ENCODE measurements at places on chromosomes 5 and 9.
A peak's percentile ranks its signal among the peaks of the same experiment; 100 is the strongest.

GRCh38 chr9:34689116-34689470 is 2.0 kb downstream of the CCL19 start:
- DNase-seq: no peak

DNA sequence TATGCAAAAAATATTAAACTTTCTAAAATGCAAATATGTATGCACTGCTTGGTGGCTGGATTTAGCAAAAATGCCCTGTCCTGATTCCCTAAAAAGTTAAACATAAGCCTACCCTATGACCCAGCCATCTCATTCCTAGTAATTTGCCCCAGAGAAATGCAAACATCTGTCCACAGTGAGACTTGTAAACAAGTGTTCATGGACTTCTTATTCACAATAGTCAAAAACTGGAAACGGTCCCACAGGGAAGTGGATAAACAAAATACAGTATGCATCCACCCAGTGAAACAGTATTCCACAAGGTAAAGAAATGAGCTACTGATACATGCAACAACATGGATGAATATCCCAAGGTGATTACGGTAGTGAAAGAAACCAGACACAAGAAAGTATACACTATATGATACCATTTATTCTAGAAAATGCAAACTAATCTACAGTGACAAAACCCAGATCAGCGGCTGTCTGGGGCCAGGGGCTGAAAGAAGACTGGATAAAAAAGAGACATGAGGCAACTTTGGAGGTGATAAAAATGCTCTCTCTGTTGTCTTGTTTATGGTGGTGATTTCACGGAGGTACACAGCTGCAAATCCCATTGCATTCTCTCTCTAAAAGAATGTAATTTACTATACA is 277.3 kb downstream of the GLIS3 start:
- no peak for DNase-seq

GRCh38 chr5:52177193-52177592 is 610.5 kb upstream of the ITGA1 start:
- DNase-seq: no peak

GRCh38 chr5:143676802-143677201 is 135.2 kb upstream of the HMHB1 start:
- no peak for DNase-seq

DNA sequence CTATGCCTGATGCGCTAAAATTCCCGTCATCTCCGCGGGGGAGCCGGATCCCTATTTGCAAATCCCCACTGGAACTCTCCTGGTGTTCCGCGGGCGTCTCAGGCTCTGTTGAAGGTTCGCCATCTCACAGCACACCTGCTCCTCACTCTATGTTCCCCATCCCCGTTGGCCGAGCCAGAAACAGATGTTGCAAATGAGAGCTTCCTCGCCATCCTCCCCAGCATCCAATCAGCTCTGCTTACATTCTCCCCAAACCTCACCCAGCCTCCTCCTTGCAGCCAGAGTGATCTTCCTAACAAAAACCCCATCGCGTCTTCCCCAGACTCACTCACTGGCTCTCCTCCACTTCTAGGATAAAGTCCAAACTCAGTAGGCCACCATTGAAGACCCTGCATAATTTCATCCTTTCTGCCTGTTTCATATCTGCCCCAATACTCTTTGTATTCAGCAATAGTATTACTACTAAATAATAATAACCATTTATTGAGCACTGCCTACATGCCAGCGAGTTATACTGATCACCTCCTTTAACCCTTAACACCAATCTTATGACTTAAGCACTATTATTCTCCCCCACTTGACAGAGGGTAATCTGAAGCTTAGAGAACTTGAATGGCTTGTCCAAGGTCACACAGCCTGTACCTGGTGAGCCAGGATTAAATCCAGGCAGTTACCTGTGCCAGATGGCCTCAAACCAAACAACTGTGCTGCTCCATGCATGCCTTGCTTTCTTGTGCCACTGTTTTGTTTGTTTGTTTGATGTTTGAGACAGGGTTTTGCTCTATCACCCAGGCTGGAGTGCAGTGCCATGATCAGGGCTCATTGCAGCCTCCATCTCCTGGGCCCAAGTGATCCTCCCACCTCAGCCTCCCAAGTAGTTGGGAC is 14.0 kb downstream of the AQP7 start:
- DNase-seq: no peak

DNA sequence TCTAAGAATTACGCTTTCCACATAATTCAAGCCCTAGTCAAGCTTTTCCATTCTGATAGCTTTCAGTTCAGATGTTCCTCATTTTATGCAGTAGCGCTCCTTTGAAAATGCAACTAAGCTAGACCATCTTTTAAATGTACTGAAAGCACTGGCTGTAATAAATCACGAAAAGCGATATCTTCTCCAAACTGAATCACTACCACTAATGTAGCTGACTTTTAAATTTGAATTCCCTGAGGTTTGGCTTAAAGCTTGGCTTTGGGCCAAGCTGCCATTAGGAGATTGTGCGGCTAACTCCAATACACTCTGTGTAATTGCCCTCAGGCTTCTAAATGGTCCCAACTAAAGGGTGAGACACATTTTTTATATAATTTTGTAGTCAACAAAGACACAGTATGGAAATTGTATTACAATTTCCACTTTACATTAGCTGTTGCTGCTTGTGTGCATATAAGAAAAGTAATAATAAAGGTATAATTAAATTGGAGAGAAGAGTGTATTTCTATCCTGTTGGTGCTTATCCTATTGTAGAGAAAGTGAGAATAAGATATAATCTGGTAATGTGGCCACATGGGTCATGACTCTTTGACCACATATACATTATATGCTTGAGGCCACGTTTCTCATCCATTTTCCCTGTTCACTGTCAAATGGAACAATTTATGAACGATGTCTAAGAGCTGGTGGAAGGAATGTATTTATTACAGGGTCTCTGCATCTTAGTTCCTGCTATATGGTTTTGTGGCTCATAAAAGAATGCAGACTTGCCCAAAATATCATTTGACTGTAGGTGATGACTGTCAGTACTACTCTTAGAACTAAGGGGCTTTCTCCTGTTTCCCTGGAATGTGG is 118.7 kb upstream of the TAF11L2 start:
- peak; percentile 76 for DNase-seq

- DNase-seq: no peak
Observed at GRCh38 chr5:13357929-13358328, 586.6 kb downstream of the DNAH5 start.

DNA sequence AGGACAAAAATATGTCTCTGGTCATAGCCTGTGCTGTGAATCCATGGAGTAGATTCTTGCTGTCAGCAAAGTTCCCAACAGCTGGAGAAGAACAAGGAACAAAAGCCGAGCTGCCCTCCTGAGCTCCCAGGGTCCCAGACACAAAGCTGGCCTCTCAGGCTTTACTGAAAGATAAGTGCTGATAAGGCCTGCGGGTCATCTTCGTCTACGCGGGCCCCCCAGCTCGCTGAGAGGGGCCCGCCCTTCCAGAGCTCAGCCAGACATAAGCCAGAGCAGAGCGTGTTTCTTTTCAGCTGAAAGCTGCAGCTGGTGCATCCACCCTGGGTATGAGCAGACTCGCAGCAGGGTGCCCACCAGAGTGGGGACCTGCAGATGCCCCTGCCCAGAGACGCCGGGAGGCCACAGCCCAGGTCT is 84.7 kb downstream of the HSD17B3 start:
- DNase-seq: no peak

DNA sequence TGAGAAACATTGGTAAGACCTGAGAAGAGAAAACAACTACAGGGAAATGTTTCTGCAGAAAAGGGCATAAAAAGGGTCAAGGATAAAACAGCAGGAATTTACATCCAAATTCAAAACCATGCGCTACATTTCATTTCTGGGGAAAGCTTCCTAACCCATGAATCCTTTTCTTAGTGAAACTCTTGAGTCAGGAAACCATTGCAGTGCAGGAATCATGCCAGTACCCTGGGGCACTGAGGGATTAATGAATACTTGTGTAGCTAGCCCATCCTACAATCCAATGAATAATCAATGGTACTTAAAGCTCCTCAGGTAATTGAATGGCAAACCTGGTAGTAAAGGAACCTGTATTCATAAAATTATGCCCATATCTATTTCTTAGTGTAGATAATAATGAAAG is 580.5 kb downstream of the TLE1 start:
- DNase-seq: no peak

DNA sequence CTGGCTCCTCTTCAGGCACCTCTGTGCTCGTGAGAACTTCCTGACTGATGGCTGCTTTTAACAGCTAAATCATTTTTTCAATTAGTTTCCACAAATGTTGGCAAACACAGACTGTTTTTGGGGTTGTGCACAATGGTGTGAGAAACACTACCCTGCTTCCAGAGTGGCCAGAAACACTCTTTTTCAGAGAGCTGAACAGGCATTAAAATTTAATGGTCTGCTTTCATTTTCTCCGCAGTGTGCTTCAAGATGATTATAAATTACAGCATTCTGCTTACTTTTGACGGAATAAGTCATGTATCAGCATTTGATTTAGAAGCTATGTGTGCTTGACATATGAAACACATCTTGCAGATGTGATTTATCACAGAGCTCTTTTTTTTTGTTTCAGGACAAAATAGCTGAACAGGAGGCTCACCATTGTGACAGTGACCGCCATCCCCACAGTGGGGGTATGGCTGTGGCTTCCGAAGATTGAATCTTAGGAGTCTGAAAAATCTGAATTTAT is 454.5 kb upstream of the ZNF608 start:
- DNase-seq: no peak

GRCh38 chr5:38709678-38710306 is 136.0 kb upstream of the OSMR start:
- no peak for DNase-seq

DNA sequence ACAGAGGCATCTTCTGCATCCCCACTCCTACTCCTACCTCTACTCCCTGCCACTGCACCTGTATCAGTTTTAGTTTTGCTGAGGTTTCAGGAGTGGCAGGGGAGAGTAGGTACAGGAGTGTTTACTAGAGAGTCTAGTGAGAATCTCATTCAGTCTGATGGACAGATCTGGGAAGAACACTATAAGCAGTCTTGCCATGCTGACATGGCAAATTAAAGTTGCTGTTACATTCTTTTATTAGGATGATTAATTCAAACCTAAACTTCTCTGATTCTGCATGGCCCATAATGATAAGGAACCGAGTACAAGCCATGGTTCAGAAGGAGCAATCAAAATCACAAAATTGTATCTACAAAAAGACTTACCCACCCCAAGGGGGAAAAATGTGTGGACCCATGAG is 7.4 kb downstream of the ARSK start:
- no peak for DNase-seq

DNA sequence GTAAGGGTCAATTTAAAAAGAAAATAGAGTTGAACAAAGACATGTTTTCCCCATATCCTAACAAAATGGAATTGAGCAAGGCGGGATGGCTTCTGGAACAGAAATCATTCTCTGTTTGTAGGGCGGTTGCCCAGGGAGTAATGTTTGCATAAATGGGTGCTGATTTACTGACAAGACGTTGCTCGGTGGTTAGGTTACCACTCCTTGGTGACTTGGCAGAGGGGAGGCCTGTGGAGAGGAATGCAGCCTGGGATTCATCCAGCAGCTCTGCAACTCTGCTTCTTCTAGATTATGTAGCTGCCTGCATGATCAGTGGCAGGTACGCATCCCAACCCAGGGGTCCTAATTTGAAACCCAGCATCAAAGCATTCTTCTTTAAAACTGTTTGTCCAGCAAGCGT is 200.2 kb downstream of the CFAP90 start:
- peak; percentile 46 for DNase-seq

GRCh38 chr9:86945728-86946200 is 1.5 kb downstream of the GAS1 start:
- peak; percentile 29 for DNase-seq

- no peak for DNase-seq
Observed at GRCh38 chr9:16278326-16278999, 592.0 kb downstream of the BNC2 start.

- no peak for DNase-seq
Observed at GRCh38 chr5:151490627-151491026, 43.2 kb downstream of the SLC36A1 start.

GRCh38 chr5:176736931-176737745 is 73.2 kb upstream of the UNC5A start:
- no peak for DNase-seq

DNA sequence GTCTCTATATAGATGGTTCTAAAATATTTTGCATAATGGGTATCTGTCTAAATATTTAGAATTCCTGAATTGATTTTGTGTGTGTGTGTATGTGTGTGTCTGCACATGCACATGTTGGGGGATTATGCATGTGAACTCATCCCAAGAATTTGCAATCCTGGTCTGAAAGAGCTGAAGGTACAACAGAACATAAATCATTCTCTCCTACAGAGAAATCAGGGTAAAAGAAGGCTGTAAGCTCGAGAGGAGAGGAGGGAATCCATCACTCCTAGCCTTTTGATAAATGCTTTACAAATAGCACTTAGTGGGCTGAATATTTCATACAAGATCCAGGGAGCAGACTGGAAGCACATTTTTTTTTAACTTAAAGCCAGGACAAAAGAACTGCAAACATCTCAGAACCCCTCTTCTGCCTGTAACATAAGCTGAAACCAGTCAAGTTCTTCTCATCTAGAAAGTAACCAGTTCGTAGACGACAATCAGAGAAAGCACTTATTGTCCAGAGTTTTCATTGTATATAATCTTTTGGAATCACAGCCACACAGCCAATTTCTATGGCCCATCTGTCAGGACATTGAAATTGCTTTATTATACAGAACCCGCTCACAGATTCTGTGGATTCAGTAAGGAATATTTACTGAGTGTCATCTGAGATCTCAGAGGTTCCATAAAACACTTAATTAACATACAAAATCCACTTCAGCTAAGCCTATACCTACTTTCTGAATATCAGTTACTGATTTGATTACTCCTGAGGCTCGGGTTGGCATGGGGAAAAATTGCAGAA is 541.4 kb upstream of the ZNF462 start:
- DNase-seq: no peak

All from astrocyte of the spinal cord (primary cell).